Cardiac fibroblast (primary cell): ENCODE measurements at places on chromosomes 7 and 10.

- no peak for DNase-seq
Measured at GRCh38 chr10:61721431-61721830, 58.7 kb downstream of the CABCOCO1 start.

DNA sequence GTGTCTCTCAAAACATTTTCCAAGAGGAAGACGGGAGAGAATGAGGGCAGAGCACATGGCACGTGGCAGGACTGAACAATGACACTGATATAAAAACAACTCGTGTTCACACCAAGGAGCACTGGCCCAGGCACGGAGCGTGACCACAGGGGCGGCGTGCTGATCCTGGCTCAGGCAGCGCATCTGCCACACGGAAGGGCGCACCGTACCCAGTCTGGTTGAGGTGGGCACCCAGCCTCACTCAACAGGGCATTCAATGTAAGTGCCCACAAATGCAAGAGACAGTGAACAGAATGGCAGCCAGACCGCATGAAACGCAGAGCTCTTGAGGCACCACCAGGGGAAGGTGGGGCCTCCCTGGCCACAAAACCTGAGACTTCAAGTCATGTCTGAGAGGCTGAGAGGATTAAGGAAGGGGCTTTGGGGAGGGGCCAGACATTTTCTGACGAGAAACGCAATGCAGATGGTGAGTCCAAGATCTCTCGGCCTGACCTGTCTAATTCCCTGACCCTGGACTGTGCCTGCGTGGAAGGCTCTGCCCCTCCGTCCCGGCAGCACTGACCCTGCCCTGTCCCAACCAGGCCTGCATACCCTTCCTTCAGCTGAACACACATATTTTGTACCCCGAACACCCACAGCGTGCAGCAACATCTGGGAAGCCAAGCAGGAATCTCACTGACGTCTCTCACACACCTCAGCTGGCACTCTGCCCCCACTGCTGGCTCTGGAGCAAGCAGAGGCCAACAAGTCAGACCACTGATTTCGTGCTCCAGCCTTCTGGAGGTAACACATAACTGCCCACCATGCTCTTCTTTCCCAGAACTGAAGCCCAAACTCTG is 35.5 kb downstream of the VOPP1 start:
- no peak for DNase-seq

DNA sequence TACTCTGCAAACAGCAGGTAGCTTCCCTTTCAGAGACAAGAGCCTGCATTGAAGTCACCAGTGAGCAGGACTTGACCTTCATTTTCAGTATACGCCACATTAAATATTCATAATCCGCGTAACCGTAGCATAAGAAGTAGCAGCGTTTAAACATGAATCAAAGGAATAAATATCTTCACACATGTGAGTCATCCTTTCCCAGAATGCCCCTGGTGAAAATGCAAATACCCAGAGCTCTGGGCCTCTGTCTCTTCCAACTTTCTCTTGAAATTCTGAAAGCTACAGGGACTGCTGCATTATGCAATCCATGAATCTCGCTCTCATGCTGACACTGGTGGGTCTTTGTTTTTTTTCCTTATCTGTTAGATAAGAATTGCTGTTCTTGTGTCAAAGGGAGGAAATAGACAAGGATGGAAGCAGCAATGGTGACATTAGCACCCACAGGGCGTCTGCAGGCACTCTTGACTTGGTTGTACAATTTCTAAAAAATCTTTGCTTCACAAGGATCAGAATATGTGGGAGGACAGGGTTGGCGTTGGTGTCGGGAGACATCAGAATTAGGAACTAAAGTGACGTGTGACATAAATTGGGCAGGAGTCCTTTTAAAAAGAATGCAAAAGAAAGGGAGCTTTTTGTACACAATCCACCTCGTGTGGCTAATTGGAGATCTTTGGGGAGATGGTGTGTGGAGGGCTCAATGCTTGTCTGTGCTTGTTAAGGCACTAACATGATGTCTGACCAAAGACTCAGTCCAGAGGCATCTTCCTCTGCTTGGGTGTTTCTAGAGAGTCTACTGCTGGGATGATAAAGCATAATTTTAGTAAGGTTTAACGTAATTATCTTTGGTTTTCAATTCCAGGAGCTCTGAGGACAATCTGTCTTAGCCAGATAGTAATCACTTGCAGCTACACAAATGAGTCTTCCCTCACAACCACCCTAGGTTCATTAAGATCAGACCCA is 390.3 kb downstream of the KCNMA1 start:
- peak; percentile 85 for DNase-seq

DNA sequence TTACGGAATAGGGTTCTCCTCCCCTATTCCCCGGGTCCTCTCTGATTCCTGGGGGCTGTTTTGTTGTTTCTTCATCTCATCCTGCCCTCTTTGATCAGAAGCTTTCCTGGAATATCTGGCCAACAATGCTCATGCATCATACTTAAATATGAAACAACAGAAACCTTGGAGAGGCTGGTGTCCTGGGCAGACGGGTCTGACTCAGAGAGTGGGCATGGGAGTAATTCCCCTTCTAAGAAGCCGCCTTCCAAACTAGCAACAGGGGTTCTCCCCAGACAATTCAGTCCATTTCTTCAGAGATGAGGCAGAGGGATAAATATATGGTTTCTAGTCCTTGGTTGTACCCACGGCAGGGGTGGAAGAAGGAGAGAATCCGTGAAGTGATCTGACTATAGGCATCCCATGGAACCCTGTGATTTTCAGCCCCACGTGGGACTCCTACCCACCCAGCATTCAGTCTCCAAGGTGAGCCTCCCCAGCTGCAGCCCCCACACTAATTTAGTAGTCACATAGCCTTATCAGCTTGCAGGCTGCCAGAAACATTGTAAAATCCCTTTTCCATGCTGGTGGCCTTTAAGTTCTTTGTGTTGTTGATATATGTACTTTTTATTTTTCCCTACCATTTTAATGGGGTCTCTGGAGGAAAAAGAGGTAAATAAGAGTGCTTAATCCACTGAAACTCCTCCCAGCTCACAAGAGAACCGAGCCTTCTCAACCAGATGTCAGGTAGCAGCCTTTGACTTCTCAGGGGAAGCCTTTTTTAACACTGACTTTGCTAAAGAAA is 119.2 kb downstream of the SFMBT2 start:
- DNase-seq: no peak

DNA sequence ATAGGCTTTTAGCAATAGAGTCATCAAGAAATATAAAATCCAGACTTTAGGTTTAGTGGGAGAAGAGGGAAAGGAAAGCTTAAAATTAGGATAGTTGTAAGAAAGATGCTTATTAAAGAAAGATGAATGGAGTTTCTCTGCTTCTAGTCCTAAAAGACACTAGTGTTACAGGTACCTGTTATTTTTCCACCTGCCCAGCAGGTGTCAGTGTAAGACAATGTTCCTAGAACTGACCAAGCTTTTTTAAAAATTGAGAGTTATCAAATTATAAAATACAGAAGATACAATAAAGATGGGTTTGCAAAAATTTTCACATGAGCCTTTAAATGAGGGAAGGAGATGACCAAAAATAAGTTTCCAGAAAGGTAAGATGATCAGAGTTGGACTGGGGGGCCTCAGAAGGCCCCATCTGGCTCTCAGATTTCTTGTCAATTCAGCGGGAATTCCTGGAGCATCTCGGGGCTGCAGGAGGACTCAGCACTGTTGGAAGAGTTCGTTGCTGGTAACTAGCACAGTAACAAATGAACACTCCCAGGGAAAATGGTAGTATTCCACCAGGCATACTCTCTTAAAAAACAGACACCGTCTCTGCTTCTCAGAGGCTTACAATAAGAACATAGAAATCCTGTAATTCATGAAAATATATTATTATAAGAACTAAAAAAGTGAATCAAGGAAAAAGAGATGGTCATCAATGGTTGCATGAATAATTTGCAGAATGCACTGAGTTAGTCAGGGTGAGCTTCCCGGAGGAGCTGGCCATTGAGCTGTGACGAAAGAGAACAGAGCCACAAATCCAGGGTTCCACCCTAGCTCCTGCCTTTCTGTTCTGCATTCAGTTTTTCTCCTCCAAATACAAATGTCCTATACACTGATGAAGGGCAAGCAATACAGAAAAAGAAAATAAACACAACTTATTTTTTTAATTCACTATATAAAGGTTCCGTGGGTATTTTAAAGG is 71.8 kb upstream of the PIK3CG start:
- DNase-seq: peak; percentile 30

DNA sequence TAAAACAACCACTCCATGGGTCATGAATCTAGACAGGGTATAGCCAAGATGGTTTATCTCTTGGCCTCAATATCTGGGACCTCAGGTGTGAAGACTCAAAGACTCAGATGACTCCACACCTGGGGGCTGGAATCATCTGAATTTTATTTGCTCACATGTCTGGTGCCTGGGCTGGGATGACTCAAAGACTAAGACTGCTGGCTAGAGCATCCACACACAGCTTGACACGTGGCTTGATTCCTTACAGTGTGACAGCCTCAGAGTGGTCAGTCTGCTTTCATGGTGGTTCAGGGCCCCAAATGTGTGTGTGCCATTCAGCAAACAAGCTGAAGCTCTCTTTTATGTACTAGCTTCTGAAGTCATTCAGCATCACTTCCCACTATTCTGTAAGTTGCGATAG is 333.7 kb downstream of the RNLS start:
- no peak for DNase-seq

GRCh38 chr7:155299535-155300202 is 2.0 kb downstream of the INSIG1 start:
- no peak for DNase-seq

DNA sequence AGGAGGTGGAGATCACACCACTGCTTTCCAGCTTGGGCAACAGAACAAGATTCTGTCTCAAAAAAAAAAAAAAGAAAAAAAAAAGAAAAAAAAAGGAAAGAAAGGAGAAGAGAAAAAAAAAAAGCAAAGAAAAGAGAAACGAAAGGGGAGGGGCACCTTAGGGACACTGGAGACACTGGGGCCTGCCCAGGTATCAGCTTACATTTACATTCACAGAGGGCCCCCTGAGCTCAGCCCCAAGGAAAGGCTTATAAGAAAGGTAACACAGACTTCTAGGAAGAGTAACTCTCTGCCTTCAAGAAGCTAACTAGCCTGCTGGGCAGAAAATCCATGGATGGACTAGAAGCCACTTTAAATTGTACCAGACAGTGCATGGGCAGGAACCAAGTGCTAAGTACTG is 108.8 kb downstream of the NPY start:
- no peak for DNase-seq

GRCh38 chr10:94300042-94300441 is 62.7 kb downstream of the NOC3L start:
- no peak for DNase-seq

DNA sequence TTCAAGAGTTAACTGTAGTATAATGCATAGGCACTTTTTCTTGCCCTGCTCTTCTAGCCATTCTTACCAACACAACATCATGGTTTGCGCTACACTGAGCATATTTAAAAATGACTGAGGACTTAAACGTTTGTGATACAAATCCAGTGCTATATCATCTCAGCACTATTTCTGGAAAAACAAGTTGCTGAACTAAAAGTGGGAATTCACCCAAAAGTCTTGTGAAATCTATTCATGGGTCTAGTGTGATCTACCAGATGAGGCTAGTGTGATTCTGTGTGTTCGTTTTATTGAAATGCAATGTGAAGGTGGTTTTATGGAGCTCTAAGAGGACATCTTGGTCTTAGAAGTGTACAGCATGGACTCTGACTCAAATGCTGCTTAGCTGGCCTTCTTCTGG is 584.6 kb upstream of the POM121L12 start:
- DNase-seq: no peak

GRCh38 chr7:86768394-86768793 is 124.7 kb downstream of the GRM3 start:
- DNase-seq: no peak

DNA sequence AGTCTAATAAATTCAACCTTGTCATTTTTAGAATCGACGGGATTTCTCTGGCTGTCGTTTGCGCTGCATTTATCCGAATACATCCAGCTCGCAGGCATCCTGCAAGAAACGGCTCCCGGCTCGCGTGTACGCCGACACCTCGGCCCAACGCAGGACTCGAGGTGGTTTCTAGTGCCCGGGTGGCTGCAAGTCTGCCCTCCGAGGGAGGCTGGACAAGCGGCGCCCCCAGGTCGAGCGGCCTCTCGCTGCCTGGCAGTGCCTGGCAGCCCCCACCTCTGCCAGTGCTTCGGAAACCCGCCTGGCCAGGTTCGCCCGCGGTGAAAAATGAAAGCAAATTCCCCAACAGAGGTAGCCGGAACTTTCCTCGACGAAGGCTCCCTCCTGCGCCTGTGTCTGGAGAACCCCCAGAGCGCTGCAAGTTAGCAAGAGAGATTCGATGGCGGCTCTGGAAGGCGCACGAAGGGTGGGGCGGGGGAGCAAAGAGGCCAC is 5.7 kb upstream of the ZNF503 start:
- DNase-seq: no peak

DNA sequence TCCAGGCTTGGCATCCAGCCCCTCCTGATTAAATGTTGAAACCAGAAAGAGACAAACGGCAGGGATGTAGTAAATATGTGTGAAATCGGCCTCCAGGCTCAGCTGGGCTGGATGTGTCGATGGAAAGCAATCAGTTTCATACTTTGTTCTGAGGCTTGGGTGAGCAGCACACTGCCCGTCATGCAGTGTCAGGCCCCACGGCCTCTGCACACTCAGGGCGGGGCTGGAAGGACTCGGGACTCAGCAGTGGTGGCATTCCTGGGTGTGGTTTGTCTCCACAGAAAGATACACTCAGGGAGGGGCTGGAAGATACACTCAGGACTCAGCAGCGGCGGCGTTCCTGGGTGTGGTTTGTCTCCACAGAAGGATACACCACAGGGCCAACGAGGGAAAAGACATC is 22.0 kb downstream of the ADGRA1 start:
- no peak for DNase-seq

GRCh38 chr7:124444696-124445480 is 320.7 kb downstream of the GPR37 start:
- no peak for DNase-seq

- peak; percentile 72 for DNase-seq
Measured at GRCh38 chr7:55254596-55255495, 110.3 kb upstream of the LANCL2 start.

GRCh38 chr7:116952635-116953371 is 498 bp upstream of the ST7 start:
- DNase-seq: peak; percentile 57

DNA sequence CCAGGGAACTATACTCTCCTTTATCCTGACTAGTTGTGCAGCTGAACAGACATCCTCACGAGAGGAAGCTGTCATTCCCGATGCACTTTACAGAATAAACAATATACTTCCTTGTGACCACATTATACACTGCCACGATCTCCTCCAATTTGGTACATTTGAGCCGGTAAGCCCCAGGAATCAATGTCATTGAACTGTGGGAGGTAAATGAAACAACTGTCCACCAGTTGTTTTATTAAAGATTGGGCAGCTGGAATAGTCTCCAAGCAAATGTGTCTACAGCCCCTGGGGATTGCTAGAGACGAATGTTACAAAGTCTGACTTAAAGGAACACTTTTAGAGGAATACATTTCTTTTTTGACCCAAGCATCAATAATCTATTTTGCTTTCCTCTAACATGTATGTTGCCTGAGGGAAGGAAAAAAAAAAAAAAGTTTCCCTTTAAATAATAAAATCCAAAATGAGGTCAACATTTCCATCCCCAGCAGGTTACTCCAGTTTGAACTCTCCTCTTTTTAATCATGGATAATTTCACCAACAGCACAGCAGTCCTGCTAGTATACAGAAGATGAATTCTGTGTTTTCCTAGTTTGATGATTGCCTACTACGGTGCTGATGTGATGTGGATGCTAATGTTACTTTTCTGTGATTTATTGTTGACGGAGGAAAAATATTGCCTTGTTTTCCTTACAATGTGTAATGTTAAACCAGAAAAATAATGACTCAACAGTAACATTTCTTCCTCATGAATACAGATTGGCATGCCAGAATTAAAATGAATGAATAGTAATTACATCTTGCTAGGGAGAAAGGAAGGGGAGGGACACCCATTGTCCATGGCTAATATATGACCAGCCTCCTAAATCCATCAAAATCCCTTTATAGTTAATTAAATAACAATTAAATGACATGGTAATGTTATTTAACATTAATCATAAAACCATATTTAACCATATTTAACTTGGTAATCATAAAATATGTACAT is 360.9 kb downstream of the NEBL start:
- DNase-seq: no peak
